Posterior vena cava (tissue), 2 donors: ENCODE measurements at places on chromosomes 1 and 21.

GRCh38 chr1:25572708-25573590 is 29.5 kb downstream of the LDLRAP1 start:
- no peak for DNase-seq

DNA sequence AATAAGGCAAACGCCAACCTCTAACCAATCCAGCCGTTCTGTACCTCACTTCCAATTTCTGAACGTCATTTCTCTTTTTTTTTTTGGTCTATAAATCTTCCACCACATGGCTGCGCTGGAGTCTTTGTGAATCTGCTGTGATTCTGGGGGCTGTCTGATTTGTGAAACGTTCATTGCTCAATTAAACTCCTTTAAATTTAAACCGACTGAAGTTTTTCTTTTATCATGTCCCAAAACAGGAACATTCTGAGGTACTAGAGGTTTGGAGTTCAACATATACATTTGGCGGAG is 65.5 kb upstream of the BACH1 start:
- no peak for DNase-seq

DNA sequence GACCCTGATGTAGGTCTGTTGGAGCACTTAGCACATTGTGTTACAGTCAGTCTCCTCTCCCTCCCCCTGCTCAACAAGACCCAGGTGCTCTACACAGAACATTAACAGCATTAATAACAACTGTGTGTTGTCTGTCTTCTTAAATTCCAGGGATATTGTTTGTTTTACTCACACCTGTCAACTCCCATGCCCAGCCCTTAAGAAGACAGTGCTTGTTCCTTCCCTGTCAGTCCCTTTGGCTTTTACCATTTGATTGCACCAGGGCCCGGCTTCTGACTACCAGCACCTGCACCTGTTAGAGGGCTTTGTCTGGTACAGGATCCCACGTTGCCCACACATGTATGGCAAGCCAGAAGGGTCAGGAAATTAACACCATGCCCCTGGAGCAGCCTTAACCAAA is 11.7 kb downstream of the RIMKLA start:
- no peak for DNase-seq

GRCh38 chr21:21385404-21385803 is 387.2 kb downstream of the NCAM2 start:
- DNase-seq: no peak

GRCh38 chr1:41277371-41277975 is 35.4 kb upstream of the SCMH1 start:
- no peak for DNase-seq

GRCh38 chr21:42187976-42188653 is 30.8 kb upstream of the ABCG1 start:
- no peak for DNase-seq

DNA sequence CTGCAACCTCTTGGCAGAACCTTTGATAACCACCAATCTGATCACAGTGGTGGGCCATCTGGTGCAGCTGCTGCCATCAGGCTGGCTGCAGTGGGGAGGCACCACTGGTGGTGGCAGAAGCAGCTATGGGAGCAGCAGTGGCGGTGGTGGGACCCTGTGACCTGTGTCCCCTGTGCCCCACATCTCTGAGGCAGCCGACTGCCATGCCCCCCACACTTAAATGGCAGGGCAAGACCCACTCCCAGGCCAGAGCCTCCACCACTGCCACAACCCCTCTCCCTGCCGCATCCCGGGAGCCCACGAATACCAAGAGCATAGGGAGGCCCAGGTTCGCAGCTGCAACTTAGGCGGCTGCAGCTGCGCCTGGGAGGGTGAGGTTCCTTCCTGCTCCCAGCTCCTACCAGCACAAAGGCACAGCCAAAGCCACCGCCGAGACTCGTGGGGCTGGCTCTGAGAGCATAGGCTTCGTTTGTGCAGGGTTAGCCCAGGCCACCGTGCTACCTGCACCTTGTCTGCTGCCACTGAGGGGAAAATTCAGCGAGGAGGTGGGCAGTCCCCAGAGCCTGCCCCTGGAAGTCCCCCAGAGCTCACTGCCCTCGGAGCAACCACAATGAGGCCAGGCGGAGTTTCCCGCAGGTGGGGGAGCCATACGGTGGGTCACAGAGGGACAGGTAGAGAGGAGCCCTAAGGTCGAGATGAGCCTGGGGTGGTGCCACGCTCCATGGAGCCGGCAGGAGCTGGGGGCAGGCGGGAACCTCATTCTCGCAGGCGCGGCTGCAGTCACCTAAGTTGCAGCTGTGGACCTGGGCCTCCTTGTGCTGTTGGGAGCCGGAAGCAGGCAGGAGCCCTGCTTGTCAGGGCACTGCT is 518.7 kb downstream of the RWDD3 start:
- DNase-seq: no peak

GRCh38 chr1:109641861-109642260 is 14.0 kb upstream of the GSTM4 start:
- no peak for DNase-seq

DNA sequence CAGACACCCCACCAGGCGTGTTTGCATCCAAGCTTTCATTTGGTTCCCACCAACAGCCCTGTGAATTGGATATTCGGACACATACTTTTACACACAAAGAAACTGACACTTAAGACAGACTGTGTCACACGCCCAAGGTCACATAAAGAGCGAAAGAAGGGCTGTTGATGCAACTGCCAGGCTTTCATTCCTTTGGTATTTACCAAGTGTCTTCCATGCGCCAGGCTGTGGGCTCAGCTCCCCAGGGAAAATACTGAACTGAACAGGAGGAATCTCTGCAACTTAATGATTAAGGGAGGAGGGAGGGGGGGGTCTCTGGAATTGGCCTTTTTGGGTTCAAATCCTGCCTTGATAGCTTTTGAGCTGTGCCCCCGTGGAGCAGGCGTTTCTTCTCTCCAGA is 122.8 kb downstream of the ACTL8 start:
- DNase-seq: no peak

- DNase-seq: peak; percentile 79
These were observed 11.7 kb downstream of the SLC19A1 start for GRCh38 chr21:45530423-45531113.

GRCh38 chr1:51966559-51966958 is 23.9 kb downstream of the RAB3B start:
- no peak for DNase-seq

- DNase-seq: no peak
These were observed 143.3 kb upstream of the JUN start for GRCh38 chr1:58927041-58927721.

GRCh38 chr1:193406901-193407300 is 220.5 kb upstream of the B3GALT2 start:
- DNase-seq: no peak

DNA sequence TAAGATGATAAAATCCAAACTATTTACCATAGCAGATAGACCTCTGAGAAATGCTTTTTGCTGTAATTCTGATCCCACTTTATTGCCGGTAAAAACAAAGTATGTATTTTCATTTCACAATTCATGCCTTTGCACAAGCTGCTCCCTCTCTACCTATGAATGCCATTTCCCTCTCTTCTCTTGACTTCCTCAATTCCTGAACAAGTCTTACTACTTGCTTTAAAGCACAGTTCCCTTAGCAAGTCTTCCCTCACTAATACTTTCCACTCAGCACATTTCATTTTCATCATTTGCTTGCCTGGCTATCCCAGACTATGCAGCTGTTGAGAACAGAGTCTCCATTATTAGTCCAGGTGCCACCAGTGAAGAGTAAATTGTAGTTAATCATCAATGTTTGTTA is 13.8 kb downstream of the GPATCH2 start:
- DNase-seq: no peak

- DNase-seq: no peak
These were observed 3.6 kb upstream of the PPP2R5A start for GRCh38 chr1:212281590-212281989.
